ENCODE measurements at places on chromosomes 6 and 20.

DNA sequence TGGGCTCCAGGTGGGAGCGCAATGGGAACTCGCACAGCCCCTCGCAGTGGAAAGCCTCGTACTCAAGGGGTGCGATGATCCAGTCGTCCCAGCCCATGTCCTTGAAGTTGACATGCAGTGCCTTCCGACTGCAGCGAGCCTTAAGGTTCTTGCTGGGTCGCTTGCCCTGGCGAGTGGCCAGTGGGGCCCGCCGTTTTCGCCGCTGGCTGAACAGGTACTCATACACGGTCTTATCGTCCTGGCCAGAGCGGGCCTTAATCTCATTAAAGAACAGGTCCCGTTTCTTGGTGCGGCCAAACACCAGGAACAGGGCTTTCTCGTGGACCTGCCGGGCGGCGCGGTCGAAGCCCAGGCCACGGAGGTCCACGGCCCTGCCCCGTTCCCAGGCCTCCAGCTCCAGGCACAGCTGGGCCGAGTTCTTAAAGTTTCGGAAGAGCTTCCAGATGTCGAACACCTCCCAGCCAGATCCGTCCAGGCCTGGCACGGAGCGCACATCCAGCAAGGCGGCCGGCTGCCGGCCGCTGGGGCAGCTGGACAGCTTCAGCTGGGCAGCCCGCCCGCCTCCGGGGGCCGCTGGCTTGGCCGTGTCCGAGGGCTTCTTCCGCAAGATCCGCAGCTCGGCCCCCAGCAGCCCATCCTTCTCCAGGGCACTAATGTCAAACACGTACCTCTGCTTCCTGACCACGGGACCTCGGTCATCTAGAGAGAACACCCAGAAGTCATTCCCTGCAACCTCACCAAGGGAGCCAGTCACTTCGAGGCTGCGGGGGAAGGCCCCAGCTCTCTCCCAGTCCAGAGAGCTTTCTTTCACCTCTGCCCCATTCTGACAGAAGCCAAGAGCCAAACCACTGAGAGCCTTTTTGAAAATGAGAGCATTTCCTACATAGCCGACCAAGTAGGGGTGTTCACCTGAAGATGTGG is 3.7 kb downstream of the GDF5 start:
- DNase-seq: no peak

- DNase-seq: no peak
Observed at GRCh38 chr6:138869398-138869797, 73.5 kb downstream of the ECT2L start.

DNA sequence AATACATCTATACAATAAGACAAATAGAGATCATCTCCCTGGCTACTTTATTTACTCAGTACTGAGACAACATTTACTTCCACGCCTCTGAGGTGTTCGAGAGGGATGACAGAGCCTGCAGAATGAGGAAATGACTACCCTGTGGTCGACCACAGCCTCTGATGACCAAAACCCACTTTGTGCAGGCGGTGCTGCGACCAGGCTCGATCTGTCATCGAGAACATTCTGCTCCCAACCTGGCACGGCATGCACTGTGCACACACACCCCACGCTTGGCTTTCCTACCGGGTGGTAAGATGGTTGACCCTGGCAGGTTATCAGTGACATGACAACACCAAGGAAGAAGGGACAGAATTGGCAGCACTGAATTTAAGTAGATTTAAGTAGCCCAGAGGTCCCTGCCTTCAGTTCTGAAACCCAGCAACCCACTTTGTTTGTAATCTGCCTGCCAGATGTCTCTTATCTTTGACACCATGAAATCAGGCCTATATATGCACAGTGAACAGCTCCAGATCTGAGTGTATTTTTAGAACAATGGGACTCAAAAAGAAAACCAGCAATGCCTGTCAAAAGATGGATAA is 42.6 kb downstream of the TTI1 start:
- peak; percentile 14 for DNase-seq

GRCh38 chr6:154921482-154921881 is 73.6 kb upstream of the TIAM2 start:
- DNase-seq: no peak

DNA sequence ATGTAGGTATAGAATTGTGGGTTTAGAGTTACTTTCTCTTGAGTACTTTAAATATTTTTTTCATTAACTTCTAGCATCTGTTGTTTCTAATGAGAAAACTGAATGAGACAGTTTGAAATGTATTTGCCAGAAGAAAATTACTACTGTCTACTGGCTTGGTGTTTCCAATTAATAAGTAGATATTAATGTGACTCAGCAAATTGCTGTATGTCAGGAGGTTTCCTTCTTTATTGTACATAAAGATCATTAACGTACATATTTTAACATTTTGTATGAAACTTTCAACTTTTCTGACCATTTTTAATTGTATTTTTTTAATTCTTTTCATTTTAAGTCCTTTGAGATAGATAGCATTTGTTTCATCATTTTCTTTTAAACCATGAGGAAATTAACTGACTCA is 135.1 kb upstream of the SLC22A23 start:
- DNase-seq: no peak

DNA sequence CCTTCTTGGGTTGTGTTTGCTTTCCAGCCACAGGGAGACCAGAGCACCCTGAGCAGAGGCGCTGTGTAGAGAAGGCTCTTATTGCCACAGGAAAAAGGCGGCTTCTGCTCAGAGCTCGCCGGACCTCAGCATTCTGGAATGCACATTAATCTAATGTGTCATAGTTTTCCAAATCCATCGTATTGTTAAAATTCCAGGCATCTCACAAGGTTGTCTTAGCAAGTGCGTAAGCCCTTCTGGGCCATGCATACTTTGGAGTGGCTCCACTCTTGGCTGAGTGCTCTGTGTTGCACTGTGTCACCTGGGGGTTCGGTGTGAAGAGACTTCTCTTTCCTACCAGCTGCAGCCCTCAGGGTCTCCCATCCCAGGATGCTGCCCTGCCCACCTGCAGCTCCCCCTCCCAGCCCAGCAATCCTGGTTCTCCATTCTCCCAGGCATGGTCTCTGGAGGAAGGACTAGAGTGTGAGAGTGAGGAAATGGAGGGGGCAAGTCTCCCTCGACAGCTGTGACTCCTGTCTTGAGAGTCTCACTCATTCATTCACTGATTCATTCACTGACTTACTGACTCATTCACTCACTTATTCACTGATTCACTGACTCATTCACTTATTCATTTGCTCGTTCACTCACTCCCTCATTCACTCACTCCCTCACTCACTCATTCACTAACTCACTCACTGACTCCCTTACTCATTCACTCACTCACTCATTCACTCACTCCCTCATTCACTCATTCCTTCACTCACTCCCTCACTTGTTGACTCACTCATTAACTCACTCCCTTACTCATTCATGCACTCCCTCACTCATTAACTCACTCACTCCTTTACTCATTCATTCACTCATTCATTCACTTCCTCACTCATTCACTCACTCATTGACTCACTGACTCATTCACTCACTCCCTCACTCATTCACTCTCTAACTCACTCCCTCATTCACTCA is 83.7 kb upstream of the MPC1 start:
- no peak for DNase-seq

DNA sequence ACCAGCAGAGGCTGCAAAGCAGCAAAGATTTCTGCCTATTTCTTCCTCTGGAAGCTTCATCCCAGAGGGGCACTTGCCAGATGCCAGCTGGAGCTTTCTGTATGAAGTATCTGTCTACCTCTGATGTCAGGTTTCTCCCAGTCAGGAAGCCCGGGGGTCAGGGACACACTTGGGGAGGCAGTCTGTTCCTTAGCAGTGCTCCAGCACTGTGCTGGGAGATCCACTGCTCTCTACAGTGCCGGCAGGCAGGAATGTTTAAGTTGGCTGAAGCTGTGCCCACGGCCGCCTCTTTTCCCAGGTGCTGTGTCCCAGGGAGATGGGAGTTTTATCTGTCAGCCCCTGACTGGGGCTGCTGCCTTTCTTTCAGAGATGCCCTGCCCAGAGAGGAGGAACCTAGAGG is 631.1 kb upstream of the HTR1E start:
- no peak for DNase-seq

Data from stimulated activated CD8-positive, alpha-beta memory T cell treated with anti-CD3 and anti-CD28 coated beads, Interleukin-7, amount 100 ng/mL, for 1 hour (primary cell).